Kasumi-1 (cell line): ENCODE measurements at places on chromosomes 3 and 15.

DNA sequence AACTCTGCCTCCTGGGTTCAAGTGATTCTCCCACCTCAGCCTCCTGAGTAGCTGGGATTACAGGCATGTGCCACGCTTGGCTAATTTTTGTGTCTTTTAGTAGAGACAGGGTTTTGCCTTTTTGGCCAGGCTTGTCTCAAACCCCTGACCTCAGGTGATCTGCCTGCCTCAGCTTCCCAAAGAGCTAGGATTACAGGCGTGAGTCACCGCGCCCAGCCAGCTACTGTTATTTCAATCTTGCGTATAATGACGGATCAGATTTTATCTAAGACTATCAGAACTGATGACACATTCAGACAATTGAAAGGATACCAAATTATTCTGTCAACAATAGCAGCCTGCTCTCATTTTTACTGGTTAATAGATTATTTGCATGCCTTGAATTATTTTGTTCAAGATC, 612.2 kb downstream of the ZIC1 start:
- no peak for DNase-seq

GRCh38 chr3:158483701-158484235, 87.2 kb upstream of the MLF1 start:
- no peak for DNase-seq

- no peak for DNase-seq
These were observed 34.5 kb upstream of the NR2E3 start for GRCh38 chr15:71775856-71776255.

DNA sequence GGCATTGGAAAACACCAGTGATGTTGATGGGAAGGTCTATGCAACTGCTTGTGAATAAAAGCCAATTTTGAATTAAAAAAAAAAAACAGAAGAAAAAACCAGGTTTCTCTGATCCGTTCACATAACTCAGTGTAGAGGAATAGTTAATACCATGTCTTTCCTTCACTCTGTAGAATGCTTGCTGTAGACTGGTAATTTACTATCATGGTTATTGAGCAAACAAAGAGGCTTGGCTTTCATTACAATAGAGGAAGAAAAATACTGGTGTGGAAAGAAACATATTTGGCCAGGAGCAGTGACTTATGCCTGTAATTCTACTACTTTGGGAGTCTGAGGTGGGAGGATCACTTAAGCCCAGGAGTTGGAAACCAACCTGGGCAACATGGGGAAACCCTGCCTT, 41.1 kb downstream of the GATM start:
- no peak for DNase-seq

DNA sequence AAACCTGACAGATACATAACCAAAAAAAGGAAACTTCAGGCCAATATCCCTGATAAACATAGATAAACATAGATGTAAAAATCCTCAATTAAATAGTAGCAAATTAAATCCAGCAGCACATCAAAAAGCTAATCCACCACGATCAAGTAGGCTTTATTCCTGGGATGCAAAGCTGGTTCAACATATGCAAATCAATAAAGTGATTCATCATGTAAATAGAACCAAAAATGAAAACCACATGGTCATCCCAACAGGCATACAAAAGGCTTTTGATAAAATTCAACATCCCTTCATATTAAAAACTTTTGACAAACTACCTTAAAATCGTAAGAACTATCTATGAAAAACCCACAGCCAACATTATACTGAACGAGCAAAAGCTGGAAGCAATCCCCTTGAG, 882.2 kb downstream of the NTRK3 start:
- DNase-seq, result no peak

- peak; percentile 52 for DNase-seq
These were observed 780 bp downstream of the TIPARP start for GRCh38 chr3:156674911-156675829.

DNA sequence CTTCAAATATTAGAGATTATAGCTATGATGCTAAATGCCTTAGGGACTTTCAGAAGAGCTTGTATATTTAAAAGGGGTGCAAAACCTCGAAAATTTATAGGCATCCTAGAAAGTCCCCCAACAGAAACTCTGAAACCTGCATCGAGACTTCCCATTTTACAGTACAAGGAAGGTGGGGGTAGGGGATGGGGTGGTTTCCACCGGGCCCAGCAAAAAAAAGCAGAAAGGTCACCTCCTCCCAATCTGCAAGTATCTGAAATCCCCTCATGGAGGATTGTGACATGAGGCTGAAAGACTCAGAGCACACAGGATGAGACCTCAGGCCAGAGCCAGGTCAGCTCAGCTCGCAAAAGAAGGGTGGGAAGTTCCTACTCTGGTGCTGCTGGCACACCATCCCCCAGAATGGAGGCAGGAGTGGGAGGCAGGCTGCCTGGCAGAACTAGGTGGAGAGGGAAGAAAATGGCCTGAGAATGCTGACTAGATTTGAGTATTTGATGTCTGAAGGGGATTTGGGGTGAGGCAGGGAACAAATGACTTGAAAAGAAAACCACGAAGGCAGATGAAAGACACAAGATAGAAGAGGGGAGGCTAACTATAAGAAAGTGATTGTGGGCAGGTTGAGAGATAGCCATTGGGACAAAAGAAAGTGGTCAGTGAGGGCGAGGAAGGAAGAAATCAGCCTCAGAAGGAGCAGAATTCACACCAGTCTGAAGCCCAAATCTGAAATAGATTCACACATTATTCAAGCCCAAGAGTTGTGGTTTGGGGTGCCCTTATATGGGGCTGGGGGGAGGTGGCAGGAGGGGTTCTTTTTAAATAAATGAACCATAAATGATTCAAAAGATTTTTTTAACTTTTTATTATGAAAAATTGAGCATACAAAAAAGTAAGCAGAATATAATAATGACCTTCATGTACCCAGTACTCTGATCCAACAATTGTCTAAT, 22.5 kb upstream of the TSC22D2 start:
- DNase-seq, result no peak

- DNase-seq, result peak; percentile 51
These were observed at the start of gene CRTC3 for GRCh38 chr15:90529371-90530249. CRTC3 (plus strand) TSS chr15:90529923; CDS start chr15:90530072, 149 bp downstream.

DNA sequence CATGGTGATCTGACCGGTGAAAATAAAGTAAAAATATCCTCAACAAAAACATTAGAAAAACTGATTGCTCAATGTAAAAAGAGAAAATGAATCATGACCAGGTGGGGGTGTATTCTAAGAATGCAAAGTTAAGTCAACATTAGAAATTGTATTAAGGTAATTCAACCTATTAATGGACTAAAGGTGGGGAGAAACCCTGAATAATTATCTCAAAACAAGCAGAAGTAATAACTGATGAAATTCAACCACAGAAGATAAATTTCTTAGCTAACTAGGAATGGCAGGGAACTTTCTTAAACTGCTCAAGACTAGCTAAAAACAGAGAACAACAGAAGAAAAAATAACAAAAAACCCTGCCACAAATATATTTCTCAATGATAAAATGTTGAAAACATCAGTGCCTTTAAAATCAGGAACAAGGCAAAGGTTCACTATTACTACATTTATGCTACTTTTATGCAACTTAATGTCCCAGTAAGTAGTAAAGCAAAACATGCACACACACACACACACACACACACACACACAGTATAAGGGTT, 204.4 kb upstream of the THBS1 start:
- no peak for DNase-seq
